ENCODE measurements at places on chromosomes 2 and 18.
A peak's percentile ranks its signal among the peaks of the same experiment; 100 is the strongest.

DNA sequence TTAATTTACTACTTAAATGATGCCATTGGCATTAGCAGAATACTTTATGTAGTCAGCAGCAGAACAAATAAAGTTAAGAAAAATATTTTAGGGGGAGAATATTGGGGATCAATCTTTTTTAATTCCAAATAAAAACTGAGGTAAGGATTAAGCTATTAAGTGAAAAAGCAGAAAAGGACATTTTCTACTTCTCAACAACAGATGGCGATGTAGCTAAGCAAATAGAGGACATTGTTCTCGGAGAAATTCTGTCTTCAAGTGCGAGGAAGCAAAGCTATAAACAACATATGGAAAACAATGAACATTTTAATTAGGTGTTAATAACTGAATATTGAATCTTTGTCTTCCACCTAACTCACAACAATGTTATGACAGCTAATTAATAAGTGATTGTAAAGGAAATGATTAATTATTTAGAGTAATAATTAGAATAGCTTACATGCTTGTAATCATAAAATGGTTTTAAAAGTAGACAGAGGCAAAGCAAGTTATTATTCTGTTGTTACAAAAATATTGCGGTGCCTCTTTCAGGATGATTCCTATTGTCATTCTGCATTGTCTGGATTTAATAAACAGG, 32.9 kb upstream of the CCDC93 start:
- DNase-seq, result no peak

DNA sequence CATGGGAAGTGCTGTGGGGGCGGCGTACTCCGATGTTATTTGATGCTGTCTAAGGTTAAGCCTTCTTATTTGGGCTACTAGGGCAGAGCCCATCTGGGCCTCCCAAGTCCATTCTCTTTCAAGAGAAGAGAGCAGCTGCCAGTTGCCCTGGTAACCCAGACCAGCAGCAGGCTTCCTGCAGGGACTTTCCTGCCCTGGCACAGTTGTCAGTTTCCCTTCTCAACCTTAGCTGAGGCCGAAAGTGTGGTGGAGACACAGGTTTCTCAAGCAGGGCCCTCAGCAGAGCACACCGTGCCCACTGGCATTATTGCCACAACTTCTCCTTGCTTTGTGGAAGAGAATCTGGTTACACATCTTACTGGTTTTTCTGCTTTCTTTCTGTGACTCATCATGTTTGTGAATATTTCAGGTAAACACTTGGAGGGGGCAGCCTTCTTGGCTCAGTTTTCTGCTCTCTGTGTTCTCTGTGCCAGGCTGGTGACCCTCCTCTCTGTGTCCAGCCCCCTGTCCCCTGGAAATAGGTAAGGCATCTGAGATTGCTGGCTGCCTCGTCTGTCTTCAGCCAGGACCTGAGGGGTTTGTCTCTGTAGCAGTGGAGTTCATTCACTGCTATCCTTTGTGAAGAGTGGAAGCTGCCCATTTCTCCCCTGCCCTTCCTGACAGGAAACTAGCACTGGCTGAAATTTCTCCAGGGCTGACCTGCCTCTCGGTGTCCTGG, 111.0 kb downstream of the B3GNT2 start:
- DNase-seq, result no peak

DNA sequence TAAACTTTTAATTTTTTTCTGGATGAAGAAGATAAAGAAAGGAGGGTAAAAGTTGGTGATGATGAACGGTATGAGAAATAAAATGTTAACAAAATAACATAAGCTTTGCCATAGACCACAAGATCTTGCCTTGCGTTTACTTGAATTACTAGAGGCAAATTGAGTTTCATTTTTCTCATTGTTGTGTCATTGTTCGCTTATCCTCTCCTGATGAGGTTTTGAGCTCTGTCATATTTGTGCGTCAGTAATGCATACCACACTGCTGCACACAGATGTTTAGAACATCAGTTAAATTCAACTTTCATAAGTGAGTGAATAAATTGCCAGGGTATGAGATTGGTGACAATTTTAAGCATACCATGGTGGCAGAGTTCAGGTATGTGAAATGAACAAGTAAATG, 843.6 kb downstream of the SUCLG1 start:
- no peak for DNase-seq

- no peak for DNase-seq
Measured at GRCh38 chr2:10220902-10221391, 81.8 kb upstream of the HPCAL1 start.

DNA sequence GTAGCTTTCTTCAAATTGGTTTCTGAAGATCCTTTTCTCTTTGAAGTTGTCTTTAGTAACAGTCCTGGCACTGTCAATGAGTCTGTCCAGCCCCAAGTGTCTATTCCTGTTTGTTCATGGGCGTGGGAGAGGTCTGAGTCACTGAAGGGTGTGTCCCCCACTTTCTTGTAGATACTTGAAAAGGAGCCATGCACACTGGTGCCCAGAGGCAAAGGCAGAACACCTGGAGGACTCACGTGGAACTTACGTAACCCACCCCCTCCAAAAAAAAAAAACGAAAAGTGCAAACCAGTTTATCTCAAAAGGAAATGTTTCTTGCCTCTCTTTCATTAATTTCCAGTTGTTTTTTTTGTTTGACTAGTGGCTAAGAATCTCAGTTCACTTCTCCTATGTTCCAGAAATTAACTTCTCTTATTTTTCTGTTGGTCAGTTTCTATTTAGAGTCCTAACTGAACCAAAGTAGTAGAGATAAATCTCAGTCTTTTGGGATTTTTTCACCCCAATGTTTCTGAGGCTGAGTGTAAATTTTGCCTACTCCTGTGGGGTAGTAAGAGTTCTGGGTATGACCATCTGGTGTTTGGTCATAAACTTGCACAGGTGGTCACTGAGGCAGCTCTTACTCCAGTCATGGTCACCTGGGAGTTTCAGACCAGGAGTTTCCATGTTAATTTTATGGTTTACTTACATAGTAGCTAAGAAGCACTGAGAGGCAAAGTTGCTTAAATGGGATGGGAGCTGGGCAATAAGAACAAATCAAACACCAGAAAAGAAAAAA, 54.9 kb downstream of the DSC3 start:
- DNase-seq, result no peak

GRCh38 chr2:3169106-3169870, 208.3 kb downstream of the EIPR1 start:
- no peak for DNase-seq

GRCh38 chr2:130756053-130756873, 923 bp downstream of the AMER3 start:
- DNase-seq, result no peak

- no peak for DNase-seq
Measured at GRCh38 chr18:36309436-36310391, 12.2 kb downstream of the FHOD3 start.

GRCh38 chr2:215431778-215432758, 3.8 kb downstream of the FN1 start:
- no peak for DNase-seq

GRCh38 chr2:85655961-85656417, 12.0 kb downstream of the SFTPB start:
- DNase-seq, result no peak

- DNase-seq, result no peak
Measured at GRCh38 chr2:109184368-109184767, 55.4 kb downstream of the SH3RF3 start.

- no peak for DNase-seq
Measured at GRCh38 chr18:21741312-21741561, 645 bp downstream of the MIB1 start.

GRCh38 chr18:47677952-47678351, 252.5 kb downstream of the SMAD2 start:
- no peak for DNase-seq

GRCh38 chr2:134482131-134482723, 228.4 kb downstream of the MGAT5 start:
- DNase-seq, result no peak

DNA sequence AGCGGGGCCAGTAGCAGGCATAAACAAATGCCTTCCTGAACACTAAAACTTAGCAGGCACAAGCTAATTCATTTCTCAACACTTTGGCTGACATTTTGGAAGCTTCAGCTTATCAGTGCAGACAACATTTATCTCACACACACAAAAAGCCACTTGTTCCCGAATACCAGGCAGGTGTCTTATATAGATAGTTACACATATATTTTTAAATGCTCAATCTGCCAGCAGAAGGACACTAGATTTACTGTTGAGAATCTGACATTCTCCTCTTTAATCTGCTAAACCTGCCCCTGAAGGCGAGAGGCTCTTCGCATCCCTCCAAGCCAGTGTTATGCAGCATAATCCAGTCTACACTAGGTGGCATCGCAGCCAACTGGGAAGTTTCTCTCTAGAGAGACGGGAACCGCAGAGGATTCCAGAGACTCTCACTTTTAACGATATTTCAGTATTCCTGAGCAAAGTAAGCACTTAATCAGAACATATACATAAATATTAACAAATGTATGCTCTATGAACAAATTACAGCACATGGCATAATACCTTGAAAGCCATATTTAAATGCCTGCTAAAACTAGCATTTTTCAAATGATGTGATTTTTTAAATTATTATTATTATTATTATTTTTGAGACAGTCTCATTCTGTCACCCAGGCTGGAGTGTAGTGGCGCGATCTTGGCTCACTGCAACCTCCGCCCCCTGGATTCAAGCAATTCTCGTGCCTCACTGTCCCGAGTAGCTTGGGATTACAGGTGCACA, 90.2 kb upstream of the SCG2 start:
- no peak for DNase-seq

DNA sequence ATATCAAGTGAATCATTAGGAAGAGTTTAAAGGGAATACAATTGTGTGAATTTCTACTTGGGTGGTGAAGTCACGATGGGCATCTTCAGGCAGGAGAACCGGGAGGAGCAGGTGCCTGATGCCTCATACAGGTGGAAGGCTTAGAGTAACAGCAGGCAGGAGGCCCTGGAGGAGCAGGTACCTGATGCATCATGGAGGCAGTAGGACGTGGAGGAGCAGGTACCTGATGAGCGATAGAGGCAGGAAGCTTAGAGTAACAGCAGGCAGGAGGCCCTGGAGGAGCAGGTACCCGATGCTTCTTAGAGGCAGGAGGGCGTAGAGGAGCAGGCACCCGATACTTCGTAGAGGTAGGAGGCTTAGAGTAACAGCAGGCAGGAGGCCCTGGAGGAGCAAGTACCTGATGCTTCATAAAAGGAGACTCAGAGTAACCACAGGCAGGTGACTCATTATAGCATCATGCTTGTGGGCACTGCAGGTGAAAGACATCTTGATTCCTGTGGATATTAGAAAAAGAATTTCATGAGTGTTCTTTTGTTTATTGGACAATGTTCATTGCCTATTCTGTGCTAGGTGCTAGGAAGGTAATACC, 133.9 kb downstream of the ATP9B start:
- no peak for DNase-seq

- no peak for DNase-seq
Measured at GRCh38 chr2:98160554-98160953, 73.6 kb downstream of the VWA3B start.

- no peak for DNase-seq
Measured at GRCh38 chr18:58562146-58562998, 66.5 kb downstream of the ALPK2 start.

GRCh38 chr2:31967790-31968189, 43.0 kb downstream of the MEMO1 start:
- DNase-seq, result no peak

DNA sequence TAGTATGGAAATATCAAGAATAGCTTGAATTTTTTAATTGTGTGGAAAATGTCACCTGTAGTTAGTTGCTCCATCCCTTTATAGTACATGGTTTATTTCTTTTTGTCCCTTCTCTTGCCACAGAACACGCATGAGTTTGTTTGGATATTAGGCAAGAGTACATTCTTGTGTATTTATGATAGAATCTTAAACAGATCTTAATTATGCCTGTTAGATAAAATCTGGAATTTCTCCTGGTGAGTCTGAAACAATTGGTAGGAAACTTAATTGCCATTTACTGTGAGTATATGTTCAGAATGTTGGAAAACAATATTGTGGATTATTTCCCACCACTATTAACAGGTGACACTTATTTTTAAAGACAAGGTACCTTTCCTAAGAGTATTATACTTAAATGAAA, 30.2 kb upstream of the CABYR start:
- no peak for DNase-seq

GRCh38 chr2:227607941-227608340, 6.7 kb downstream of the SCYGR3 start:
- no peak for DNase-seq

- no peak for DNase-seq
Measured at GRCh38 chr2:31192851-31193392, 24.4 kb downstream of the CAPN14 start.

DNA sequence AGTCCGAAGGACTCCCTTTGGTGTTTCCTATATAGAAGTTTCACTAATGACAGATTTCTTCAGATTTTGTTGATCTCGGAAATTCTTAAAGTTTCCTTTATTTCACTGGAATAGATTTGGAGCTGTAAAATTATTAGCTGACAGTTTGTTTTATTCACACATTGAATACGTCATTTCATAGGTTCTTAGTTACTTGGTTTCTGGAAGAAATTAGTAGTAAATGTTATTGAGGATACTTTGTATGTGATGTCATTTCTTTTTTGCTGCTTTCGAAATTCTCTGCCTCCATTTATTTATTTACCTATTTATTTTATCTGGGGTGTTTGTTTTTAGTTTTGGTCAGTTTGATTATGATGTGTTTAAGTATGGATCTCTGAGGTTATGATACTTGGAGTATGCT, 1205.9 kb upstream of the GYPC start:
- DNase-seq, result no peak

- DNase-seq, result no peak
Measured at GRCh38 chr2:104447831-104448434, 406.0 kb upstream of the POU3F3 start.

- DNase-seq, result no peak
Measured at GRCh38 chr2:84800194-84800805, 80.6 kb downstream of the TRABD2A start.

DNA sequence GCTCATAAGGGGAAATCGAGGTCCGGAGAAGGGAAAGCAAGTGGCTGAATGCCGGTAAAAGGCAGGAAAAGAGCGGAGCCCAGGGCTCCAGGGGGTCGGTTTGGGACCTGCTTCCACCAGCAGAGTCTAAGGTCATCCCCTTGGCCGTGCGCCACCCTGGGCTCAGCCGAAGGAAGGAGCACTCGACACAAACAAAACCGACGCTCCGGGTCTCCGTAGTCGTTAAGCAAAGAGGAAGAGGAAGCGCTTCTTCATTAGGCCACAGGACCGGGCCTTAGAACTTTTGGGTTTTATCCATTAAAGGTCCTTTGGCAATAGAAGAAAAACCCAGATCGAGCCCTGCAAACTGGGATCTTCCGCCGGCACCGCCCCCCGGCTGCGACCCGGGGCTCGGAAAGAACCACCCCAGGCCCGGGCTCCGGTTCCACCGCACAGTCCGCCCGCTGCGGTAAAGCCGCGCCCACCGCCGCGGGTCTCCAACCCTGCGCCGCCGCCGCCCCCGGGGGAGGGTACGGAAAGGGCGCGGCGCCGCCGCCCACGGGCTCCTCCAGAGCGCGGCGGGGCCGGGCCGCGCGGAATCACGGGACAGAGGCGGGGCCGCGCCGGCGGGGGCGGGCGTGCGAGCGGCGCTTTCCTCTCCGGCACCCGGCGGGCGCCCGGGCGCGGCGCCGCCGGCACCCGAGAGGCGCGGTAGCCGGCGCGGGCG, at the start of gene TTL:
TSS of gene TTL (plus strand) at position 629 of the 706 bp plus-strand sequence. CDS start 189 bp downstream, outside the sequence.
- peak; percentile 93 for DNase-seq

All from Right ventricle myocardium inferior (tissue), 1 donor.